RPMI7951 (cell line): ENCODE measurements at places on chromosomes 6 and 20. TPM values are rescaled to one million over a fixed set of nuclear protein-coding genes. Genes with fewer than 3 reads are reported as not detected.

DNA sequence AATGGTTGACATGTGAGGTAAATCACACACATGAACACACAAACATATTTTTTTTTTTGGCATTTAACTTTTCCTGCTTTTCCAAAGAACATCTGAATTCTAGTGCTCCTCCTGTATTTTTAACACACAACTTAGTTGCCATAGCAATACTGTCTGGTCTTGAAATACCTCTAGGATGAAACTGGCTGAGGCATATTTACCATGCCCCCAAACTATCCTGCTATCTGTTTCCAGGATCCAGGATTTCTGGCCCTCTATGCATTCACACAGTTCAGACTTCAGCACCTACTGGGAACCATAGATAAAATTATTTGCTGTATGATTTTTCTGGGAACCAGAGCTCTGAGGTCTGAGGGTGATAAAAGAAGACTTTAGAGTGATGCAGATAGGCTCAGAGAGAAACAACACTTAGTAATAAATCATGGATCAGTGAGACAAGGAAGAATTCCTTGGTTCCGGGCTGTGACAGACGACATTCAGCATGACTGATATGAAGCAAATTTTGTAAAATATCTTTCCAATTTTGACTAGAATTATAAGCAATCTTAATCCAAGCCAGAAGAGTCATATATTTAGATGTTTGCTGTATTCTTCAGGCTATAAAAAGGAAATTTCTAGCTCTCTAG, 359.7 kb downstream of the BTBD9 start:
- peak; percentile 25 for DNase-seq

DNA sequence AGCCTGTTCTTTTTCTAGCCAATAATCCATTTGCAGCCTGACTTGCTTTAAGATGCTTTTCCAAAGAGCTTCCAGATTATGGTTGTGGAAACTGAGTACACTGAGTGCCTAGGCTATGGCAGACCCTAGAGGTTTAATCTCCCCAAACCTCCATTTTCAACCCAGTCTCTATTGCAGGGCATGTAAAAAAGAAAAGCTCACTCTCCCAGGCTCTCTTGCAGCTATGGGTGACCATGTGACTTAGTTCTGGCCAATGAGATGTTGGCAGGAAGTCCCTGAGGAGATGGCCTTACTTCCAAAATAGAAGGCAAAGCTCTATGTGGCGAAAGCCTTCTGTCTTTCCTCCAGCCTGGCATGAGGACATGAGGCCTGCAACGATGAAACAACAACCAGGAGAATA, 3.8 kb downstream of the PDRG1 start:
- DNase-seq, result no peak

- no peak for DNase-seq
Observed at GRCh38 chr6:160058603-160059215, 62.9 kb upstream of the SLC22A1 start.

GRCh38 chr20:60281295-60281694, 323.1 kb downstream of the CDH26 start:
- no peak for DNase-seq

DNA sequence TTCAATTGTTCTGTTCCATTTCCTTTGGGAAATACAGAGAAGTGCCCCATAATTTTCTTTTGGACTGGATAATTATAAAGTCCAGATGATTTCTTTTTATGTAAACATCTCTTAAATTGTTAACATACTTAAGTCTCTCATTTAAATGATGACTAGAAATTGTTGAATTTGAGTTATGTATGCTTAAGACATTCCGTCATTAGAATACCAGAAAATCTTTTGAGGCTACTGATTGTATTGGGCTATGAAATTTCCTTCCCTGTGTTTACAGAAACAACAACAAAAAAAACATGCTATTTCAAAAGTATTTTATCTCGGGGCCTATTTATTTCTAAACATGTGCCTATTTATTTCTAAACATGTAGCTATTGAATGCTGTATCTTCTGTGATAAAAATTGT, 125.4 kb downstream of the SH3BGRL2 start:
- no peak for DNase-seq

The VNN1 gene
- 0.24 and 0.29 TPM in 2 replicates for total RNA-seq

The PBOV1 gene
- not detected in 2 replicates for total RNA-seq
